ENCODE measurements at places on chromosomes 16 and 17.
A peak's percentile ranks its signal among the peaks of the same experiment; 100 is the strongest.

DNA sequence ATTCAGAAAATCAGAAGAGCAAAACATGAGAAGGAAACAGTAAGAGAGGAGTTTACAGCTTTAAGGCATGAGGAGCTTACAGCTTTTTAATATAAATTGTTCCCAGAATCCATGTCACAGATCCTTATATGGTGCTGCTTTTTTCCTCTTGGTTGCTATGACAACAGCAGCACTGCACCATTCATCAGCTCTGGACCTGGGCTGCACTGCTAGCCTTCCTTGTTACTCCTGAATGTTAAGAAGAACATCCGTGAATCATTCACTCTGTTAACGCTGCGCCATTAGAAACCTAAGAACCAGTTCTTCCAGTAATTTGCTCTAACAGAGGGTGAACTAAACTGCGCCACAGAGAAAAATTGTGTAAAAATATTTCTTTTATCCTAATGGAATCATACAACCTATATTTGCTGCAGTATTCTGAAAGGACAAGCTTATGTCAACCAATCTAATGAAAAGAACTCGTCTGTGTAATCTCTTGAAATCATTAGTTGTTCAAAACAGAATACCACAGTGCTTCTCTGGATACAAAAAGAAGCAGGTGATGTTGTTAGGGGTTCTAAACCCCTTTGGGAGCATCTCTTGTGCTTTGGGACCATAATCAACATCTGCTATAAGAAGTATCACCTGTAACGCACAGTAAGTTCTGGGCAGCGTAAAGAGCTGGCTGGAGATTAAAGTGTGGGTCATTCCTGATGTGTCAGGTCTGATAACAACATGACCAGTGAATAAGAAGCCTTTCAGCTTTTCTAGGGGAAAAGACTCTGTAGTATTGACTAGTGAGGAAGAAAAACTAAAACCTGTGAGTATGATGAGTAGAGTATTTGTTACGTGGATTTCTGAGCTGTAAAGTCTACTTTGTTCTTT is 151.2 kb downstream of the TANC2 start:
- DNase-seq = peak; percentile 40

DNA sequence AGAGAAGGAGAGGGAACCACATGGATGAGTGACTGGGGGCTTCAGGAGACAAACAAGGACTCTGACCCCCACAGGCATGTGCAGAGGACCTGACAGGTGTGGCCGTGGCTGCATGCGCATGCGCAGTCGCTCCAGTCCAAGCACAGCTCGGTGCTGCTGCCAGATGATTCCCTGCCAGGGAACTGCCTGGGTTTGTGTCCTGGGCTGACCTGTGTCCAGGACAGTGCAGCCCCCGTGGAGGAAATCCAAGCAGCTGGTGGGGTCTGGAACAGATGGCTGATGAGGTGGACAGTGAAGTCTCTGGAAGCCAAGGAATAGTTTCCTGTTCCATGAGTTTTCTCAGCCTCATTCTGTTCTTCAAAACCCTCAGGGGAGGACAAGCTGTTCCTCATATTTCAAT is 27.3 kb downstream of the LASP1 start:
- no peak for DNase-seq

GRCh38 chr17:66649818-66650543 is 184.9 kb upstream of the CACNG5 start:
- no peak for DNase-seq

- no peak for DNase-seq
Measured at GRCh38 chr17:68595496-68595895, 5.7 kb downstream of the FAM20A start.

- DNase-seq = no peak
Measured at GRCh38 chr16:8630255-8630953, 8.9 kb downstream of the METTL22 start.

DNA sequence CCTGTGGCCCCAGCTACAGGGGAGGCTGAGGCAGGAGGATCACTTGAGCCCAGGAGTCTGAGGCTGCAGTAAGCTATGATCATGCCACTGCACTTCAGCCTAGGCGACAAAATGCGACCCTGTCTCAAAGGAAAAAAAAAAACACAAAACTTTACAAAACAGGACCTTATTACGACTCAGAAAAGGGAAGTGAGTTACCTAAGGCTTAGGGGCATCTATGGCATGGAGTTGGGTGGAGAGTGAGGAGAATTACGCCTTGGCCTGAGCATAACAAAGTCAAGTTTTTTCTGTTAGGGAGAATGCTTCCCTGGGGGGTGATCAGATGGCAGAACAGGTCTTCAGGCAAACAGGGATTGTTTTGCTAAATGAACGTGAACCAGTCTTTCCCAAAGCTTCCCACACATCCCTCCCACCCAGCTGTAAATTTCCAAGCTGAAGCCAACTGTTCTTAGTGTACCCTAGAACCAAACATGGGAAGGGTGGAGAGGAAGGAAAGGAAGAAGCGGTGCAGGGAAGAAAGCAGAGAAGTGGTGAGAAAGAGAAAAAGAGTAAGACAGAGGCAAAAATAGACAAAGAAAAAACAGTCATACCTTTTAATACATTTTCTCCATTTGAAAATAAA is 24.6 kb upstream of the TNRC6C start:
- DNase-seq = no peak

- DNase-seq = no peak
Measured at GRCh38 chr16:4609200-4610010, 5.3 kb downstream of the UBALD1 start.

DNA sequence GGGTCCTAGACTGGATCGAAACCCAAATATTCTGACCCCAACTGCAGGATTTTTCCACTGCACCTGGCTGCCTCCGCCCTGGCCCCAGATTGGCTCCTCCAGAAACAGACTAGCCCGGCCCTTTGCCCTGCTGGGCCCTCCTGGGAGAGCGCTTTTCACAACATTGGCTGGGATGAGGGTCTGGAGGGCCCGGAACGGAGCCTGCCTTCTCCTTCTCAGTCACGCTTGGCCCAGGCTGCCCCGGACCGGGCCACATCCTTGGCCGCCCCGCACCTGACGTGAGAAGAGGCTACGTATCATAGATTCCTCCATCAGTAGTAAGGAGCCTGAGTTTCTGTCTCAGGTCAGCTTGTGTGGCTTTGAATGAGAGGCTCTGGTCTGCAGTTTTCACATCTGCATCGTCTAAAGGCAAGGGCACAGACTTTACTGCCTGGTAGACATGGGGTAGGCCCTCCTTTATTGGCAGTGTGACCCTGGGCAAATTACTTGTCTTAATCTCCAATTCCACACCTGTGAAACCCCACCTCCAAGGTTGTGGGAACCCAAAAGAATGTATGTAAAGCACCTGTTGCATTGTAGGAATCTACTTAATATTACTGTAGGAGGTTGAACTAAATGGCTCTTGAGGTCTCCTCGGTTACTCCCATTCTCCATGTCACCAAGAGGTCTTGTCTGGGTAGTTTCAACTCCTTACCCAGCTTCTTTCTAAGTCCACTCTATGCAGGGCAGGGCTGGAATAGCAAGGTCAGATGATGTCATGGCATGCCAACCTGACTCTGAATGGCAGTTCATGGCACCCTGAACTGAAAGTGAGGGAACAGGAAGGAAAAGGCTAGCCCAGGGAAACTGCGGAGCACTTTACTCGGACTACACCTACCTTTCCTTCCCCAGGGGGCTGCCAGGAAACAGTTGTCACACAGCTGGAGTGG is 661 bp downstream of the LRRC3C start:
- DNase-seq = no peak

DNA sequence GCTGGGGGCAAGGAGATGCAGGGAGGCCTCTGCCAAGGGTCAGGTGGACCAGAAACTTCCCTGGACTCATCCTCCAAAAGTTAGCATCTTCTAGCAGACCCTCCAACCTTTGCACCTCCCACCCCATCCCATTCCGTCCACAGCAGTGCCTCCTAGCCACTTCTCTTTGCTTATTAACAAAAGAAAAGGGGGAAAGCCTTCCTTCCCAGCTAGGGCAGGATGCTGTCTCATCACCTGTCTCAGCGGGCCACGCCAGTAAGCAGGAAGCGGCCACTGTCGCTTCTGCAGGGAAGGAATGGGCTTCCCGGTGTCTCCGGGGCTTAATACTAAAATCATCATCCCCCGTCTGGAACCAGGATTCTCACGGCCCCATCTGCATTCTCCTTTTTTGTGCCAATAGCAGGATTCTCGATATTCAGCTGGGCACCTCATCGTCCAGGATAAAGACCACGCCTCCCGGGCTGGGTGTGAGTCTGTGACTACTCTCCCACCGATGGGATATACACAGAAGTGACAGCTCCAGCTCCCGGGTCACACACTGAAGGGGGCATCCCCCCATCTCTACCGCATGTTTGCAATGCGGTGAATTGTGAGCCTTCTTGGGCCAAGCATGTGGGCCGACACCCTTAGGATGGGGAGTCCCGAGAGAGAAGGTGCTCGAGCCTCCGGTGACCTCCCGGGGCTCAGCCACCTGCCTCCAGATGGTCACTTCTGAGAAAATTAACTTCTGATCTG is 15.5 kb upstream of the RBFOX3 start:
- DNase-seq = no peak

GRCh38 chr17:40373324-40373723 is 8.8 kb upstream of the GJD3 start:
- DNase-seq = no peak

DNA sequence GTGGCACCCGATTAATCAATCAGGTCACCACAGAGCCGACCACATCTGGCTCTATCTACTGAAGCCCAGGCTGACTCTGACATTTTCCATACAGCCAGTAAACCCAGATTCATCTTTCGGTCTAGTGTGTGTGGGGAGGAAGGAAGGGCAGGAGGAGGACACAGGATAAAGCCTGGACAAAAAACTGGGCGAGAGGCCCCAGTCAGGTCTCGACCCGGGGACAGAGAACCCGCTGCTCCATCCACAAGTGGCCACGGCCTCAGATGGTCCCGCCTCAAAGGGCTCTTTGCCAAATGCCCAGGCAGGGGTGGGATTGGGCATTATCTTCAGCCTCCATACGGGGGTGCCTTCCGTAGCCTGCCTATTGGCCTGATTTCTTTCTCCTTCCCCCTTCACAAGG is 7.8 kb downstream of the ABR start:
- DNase-seq = no peak

GRCh38 chr16:89191901-89192185 is 8.5 kb downstream of the SLC22A31 start:
- no peak for DNase-seq

DNA sequence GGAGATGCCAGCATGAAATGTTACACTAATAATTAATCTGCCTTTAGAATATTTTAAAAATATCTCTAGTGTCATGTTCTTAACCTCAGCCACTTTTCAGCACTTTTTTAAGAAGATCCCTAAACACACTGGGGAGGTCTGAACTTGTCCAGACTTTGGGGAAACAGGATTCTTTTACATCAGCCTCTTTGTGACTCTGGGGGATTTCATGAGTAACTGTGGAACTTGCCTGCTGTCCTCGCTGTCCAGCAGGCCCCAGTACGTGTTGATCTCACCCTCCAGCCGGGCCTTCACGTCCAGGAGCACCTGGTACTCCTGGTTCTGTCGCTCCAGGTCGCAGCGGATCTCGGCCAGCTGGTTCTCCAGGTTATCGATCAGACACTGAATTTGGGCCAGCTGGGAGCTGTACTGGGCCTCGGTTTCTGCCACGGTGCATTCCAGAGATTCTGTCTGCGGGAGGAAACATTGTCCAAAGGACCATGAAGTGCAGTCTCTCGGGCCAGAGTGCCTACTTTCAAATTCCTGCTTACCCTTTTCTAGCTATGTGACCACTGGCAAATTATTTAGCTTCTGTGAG is 5.5 kb downstream of the KRT40 start:
- DNase-seq = no peak

- no peak for DNase-seq
Measured at GRCh38 chr17:65668211-65668610, 106.8 kb upstream of the AXIN2 start.

GRCh38 chr17:57418463-57419246 is 162.3 kb downstream of the MSI2 start:
- no peak for DNase-seq

DNA sequence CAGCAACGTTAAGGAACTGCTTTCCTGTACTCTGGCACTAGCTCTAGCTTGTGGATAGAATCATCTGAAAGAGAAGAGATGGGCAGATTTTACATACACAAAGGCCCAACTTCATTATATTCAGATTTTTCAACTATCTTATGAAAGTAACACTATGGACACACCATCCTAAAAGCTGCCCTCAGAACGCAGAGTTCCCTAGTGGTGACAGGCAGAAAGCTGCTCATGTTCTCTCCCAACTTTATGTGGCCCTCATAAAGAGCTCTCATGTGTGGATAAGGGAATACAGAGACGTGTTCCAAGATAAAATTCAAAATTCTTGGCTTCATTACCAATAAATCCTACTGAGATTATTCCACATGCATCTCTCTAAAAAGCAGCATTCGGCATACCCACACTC is 1.5 kb downstream of the CFAP20 start:
- no peak for DNase-seq

All from NCI-H1436 treated with DMSO at 0.1 percent for 48 hours (cell line).